ENCODE measurements at places on chromosomes 4 and X.

- DNase-seq: no peak
These were observed 76.9 kb upstream of the AFAP1 start for GRCh38 chr4:8016527-8016926.

- no peak for DNase-seq
These were observed 30.9 kb upstream of the RHOH start for GRCh38 chr4:40165916-40166315.

GRCh38 chr4:120096508-120097297 is 30.1 kb upstream of the MAD2L1 start:
- DNase-seq: no peak

GRCh38 chr4:164357957-164358356 is 396.0 kb upstream of the SMIM31 start:
- DNase-seq: no peak

DNA sequence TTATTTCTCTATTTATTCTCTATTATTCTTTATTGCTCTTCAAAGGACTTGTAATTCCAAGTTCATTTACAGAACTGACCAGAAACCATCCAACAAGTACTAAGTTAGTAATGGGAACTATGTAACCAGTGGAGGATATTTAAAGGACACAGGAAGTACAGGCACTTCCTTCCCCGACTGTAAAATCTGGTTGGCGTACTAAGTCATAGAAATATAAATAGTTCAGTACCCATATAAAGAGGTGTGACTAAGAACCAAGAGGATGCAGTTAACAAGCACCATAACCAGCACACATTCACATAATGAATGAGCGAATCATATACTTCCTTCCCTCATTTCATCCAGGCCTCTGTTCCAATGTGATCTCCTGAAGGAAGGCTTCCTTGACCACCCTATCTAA is 3.6 kb upstream of the EIF4E start:
- DNase-seq: no peak
